Left ventricle myocardium inferior (tissue), 1 donor: ENCODE measurements at places on chromosomes 6 and 20.

- DNase-seq: no peak
These were observed 346.8 kb upstream of the POU3F2 start for GRCh38 chr6:98487612-98488011.

- no peak for DNase-seq
These were observed 371.4 kb downstream of the CDH4 start for GRCh38 chr20:61623451-61623850.

DNA sequence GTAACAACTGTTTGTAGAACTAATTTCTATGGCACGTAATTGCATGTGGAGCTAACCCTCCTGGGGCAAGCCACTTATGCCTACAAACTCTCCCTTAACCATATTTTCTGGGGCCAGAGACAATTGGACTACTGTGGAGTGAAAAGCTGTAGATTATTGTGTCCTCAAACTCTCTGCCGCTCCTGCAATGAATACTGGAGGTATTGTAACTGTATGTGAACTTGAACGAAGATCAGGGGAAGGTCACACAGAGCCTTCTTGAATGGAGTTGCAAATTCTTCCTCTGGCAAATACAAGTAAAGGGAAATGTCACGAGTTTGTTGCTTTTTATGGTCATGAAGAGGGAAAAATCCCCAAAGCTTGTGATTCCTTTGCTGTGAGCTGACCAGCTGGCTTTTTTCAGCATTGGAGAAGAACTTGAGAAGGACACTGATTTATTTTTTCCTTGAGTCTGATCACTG lies 18.2 kb downstream of the AKAP12 start:
- DNase-seq: no peak

GRCh38 chr20:16520154-16520553 lies 53.1 kb downstream of the KIF16B start:
- no peak for DNase-seq

DNA sequence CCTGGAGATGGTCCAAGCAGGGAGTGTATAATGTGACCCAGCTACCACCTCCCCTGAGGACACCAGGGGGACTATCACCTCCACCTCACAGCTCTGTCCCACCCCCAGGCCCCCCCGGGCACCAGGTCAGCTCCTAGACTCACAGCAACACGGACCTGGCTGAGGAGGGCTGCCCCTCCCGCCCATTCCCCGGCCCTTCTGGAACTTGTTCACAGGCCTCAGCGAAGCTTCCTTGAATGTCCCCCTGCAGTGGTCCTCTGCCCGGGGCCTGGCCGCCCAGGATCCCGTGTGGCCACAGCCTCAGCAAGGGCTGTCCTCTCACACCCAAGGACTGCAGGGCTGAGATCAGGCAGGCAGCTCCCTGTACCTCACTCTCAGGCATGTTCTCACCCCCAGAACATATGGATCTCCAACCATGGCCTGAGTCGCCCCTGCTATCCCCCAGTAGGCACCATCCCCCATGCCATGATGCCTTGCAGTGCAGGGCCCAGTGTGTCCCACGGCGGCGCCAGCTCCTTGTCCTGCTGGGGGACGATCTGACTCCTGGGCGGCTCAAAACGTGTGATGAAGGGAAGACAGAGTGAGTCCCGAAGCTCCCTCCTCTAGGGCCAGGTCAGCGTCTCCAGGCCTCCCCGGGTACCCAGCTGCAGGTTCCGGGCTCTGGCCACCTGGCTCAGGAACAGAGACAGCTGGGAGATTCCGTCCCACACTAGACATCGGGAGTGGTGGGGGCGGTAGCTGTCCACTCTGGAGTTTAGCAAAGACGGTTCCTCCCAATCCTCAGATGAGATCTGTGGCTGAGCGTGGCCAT lies 158.4 kb downstream of the TAF4 start:
- DNase-seq: no peak

DNA sequence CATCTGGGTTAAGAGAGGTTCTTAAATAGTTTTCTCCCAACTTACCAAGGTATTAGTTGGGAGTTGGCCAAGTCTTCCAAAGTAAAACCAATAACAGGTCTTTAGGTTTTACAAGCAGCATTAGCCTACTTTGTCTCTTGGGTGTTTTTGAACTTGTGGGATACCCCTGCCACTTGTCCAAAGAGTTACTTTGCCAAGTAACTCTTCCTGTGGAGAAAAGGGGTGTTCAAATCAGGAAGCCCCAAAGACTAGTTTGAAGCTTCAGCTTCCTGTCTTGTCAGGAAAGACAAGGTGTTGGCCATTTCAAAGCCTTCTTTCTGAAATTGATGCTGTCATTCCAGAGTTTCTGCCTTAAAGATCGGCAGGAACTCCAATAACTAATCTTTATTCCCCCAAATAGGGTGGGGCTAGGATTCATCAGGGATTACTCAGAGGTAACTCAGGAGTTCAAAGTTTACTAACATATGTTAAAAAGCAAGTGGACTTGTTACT lies 822 bp downstream of the RAB22A start:
- no peak for DNase-seq

DNA sequence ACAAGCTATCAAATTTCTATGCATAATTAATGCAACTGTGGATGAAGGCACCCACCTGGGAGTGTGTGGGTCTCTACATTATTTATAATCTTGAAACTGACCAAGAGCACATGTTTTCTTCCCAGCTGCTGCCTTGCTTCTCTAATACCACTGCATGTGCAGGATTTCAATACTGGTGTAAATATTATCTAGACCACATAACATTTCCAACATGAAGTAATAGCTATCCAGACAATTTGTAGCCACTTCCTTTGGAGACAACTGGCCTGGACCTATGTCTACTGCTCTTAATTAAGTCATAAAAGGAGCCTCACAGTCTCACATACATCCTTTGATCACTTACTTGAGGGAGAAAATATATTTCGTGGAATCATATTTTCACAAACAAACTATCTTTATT lies 180.7 kb downstream of the HIVEP2 start:
- DNase-seq: no peak
